ENCODE measurements at places on chromosomes 12 and 14.

DNA sequence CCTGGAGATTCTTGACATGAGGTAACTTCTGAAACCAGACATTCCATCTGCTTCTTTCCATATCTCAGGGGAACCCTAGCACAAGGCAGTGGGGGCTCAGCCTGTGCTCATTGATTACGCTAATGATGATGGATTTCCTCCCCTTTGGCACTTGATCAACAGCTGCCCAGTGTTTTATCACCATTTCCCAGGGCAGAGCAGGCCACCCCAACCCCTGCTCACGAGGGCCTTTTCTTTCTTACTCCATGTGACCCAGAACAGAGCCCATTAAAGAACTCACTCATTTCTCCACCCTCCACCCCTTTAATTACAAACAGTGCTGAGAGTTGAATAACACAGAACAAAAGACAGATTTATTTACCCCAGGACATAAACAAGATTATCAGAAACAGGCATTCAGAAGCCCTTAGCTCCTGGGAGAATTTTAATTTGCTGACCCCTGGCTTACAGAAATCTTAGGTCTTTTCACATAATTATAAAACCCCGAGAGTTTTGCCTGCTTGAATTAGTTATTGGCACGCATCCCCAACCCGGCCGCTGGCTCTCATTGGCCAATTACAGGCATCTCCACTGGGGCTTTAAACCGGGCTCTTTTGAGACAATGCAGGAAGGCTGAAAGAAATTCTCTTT is 32.0 kb upstream of the CCDC60 start:
- H3K27ac ChIP-seq = peak overlapping the region; percentile 70
- H3K36me3 ChIP-seq = no peaks in the 10 kb centered on the region
- peak; percentile 87 for DNase-seq
- H3K4me1 ChIP-seq = peaks cover 32% of the 10 kb centered on the region
- H3K27me3 ChIP-seq = no peaks in the 10 kb centered on the region

- H3K4me1 ChIP-seq = no peaks in the 10 kb centered on the region
- H3K27me3 ChIP-seq = no peaks in the 10 kb centered on the region
- no peaks in the 10 kb centered on the region for H3K36me3 ChIP-seq
- H3K4me3 ChIP-seq = no peak overlapping the region
- no peak overlapping the region for H3K27ac ChIP-seq
These were observed 17.3 kb upstream of the TMPRSS12 start for GRCh38 chr12:50825372-50825838.

DNA sequence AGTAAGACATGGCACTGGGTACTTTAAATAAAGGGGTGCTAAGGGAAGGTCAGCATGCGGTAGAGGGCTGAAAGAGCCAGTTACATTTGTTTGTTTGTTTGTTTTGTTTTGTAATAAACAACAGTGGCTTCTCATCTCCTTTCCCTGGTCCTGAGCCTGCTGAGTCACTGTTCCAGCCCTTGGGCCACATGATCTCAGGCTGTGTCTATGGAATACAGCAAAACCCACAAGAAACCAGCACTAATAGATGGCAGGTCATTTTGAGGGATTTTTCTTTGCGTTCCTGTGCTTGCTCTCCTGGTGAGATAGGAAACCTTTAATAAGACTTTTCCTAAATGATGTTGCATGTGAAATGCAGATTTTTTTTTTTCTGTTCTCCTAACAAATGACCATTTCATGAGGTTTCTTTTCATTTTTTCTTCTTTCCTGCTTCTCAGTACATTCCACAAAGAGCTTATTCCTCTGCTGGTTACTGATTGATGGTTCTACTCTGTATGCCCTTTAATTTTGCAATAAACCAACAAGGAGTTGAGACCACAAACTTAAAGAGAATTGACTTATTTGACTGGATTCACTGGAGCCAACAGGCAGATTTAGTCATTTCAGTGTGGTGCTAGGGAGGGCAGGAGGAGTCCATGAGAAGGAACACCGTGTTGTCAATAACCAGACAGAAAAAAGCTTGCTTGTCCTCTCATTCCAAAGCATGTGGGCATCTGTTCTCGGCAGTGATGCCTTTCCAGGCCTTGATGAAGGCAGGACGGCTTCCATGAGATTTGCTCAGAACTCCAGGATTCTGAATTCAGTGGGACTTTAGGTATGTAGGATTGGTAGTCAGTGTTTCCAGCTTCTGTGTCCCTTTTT is 459.2 kb downstream of the RAD51B start:
- H3K4me1 ChIP-seq = peaks cover 23% of the 10 kb centered on the region
- H3K27ac ChIP-seq = no peak overlapping the region
- no peaks in the 10 kb centered on the region for H3K36me3 ChIP-seq
- H3K4me3 ChIP-seq = no peak overlapping the region
- DNase-seq = no peak

- H3K4me3 ChIP-seq = no peak overlapping the region
- no peak for DNase-seq
- no peaks in the 10 kb centered on the region for H3K4me1 ChIP-seq
- H3K27ac ChIP-seq = no peak overlapping the region
- H3K27me3 ChIP-seq = peaks cover 2% of the 10 kb centered on the region
- H3K36me3 ChIP-seq = no peaks in the 10 kb centered on the region
These were observed 14.2 kb upstream of the ANKRD9 start for GRCh38 chr14:102523569-102524450.

GRCh38 chr12:68364893-68365725 is 32.9 kb upstream of the MDM1 start:
- H3K27me3 ChIP-seq = no peaks in the 10 kb centered on the region
- peak overlapping the region; percentile 4 for H3K4me3 ChIP-seq
- peaks cover 8% of the 10 kb centered on the region for H3K4me1 ChIP-seq

DNA sequence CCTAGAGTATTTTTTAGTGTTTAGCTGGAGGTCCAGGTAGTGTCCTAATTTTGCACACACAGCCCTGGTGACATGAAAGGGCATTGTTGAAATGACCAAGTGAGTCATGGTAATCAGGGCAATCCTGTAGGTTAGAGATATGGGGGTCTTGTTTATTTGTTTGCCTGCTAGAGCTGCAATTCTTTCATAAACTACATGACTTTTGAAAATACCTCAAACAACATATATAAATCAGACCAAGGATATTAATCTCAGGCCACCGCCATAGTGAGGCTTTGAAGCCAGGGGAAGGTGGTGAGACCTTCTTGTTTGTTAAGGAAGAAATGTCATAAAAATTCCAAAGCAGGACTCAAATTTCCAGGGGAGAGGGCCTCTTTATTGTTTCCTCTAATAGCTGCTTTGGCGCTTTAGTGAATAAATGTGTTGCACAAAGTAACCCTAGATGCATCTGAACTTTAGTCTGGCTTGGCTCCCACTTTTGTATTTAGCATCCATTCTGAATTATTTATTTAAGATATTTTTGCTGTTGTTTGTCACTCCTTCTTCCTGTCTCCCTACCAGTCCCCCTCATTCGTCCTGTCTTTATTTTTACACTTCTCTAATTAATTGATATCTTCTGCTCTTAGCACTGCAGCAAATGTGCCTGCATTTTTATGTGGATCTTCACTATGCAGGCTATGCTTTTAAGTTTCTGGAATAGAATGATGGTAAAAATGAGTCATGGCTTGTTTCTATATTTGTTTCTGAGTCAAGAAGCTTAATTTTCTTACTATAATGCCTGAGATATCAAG is 430.3 kb downstream of the RAD51B start:
- DNase-seq = no peak
- H3K4me1 ChIP-seq = peaks cover 73% of the 10 kb centered on the region
- no peak overlapping the region for H3K4me3 ChIP-seq
- H3K27me3 ChIP-seq = no peaks in the 10 kb centered on the region
- no peak overlapping the region for H3K27ac ChIP-seq
- no peaks in the 10 kb centered on the region for H3K36me3 ChIP-seq

GRCh38 chr14:103206836-103207387 is 83.7 kb downstream of the TNFAIP2 start:
- H3K27ac ChIP-seq = no peak overlapping the region
- peaks cover 45% of the 10 kb centered on the region for H3K27me3 ChIP-seq
- peak overlapping the region; percentile 57 for H3K4me3 ChIP-seq
- no peaks in the 10 kb centered on the region for H3K4me1 ChIP-seq

- no peak overlapping the region for H3K4me3 ChIP-seq
- no peaks in the 10 kb centered on the region for H3K27me3 ChIP-seq
- H3K36me3 ChIP-seq = no peaks in the 10 kb centered on the region
- no peaks in the 10 kb centered on the region for H3K4me1 ChIP-seq
- H3K27ac ChIP-seq = no peak overlapping the region
These were observed 18.5 kb upstream of the DHRS7 start for GRCh38 chr14:60183741-60184140.

- H3K4me3 ChIP-seq = no peak overlapping the region
- H3K36me3 ChIP-seq = no peaks in the 10 kb centered on the region
- no peak for DNase-seq
- H3K27ac ChIP-seq = no peak overlapping the region
- peaks cover 11% of the 10 kb centered on the region for H3K4me1 ChIP-seq
These were observed 1.2 kb upstream of the PTGER2 start for GRCh38 chr14:52312931-52313355.

DNA sequence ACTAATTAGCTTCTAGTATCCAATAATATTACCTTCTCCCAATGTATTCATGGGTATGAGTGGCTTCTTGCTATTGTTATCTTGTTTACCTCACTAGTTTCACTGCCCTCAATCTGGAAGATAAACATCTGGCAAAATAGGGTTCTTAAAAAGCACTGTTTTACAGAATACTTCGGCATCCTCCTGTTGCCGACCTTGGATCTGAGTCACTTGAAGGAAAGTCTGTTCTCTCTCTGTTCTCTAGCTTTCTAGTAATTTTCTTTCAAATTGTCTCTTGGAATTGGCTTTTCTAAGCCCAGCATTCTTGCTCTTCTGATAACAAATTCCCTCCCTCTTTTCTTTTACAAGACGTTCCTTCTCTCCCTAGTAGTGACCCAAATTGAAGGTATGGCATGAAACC is 189.5 kb downstream of the KITLG start:
- no peak overlapping the region for H3K4me3 ChIP-seq
- H3K4me1 ChIP-seq = no peaks in the 10 kb centered on the region
- no peak for DNase-seq
- no peak overlapping the region for H3K27ac ChIP-seq
- no peaks in the 10 kb centered on the region for H3K27me3 ChIP-seq

DNA sequence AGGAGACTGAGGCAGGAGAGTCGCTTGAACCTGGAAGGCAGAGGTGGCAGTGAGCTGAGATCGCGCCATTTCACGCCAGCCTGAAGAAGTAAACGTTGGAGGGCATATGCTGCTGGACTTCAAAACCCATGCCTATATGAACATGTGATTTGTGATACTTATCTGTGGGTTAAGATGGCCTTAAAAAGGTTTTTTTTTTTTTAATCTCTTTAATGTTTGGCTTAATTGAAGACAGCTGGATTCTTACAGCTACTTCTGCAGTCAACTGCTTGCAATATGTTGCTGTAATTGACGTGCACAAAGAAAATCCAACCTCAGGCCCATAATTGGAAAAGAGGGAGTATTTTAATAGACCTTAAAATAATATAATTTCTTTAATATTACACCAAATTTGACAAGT is 1.5 kb upstream of the B3GNT4 start:
- no peak overlapping the region for H3K27ac ChIP-seq
- no peak for DNase-seq
- H3K27me3 ChIP-seq = peaks cover 54% of the 10 kb centered on the region
- H3K36me3 ChIP-seq = no peaks in the 10 kb centered on the region
- no peak overlapping the region for H3K4me3 ChIP-seq
- H3K4me1 ChIP-seq = peaks cover 3% of the 10 kb centered on the region

DNA sequence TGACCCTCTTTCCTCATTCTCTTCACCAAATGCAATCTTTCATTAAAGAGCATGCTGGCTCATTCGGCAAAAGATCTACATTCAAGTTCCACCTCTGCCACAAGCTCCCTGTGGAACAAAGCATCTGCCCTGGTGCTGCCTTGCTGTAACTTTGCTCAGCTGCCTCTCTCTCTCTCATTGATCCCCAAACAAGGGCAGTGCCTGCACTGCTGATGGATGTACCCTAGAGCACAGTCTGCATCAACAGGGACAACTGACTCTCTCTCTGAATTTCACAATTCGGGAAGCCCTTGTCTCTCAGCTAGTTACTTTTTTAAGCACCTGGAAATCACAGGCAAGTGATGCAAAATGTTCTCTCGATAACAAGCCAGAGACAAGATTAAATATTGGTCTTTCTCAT is 174.0 kb upstream of the DIO2 start:
- peak; percentile 16 for DNase-seq
- no peak overlapping the region for H3K27ac ChIP-seq
- no peaks in the 10 kb centered on the region for H3K36me3 ChIP-seq

DNA sequence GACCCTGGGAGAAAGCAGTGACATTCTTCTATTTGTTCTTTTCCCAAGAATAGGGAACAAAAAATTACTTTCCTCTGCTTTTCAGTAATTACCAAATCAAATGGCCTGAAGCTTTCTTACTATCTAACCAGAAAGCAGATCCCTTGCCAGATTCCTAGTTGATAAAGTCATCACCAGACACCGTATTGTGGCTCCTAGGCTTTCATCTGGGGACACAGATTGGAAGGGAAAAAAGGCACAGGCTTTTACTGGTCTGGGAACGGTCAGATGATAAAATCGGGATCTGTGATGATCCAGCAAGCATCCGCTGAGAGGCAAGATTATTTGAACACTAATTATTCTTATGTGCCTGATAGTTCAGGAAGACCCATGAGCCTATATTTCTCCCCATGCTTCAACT is 79.1 kb upstream of the BCL2L14 start:
- H3K4me1 ChIP-seq = no peaks in the 10 kb centered on the region
- no peak for DNase-seq
- no peaks in the 10 kb centered on the region for H3K27me3 ChIP-seq
- no peak overlapping the region for H3K4me3 ChIP-seq
- H3K36me3 ChIP-seq = no peaks in the 10 kb centered on the region

- no peaks in the 10 kb centered on the region for H3K36me3 ChIP-seq
- H3K27me3 ChIP-seq = no peaks in the 10 kb centered on the region
- no peak overlapping the region for H3K27ac ChIP-seq
- no peak overlapping the region for H3K4me3 ChIP-seq
These were observed 38.3 kb upstream of the DYNC1H1 start for GRCh38 chr14:101926085-101926484.

- no peak overlapping the region for H3K4me3 ChIP-seq
- H3K36me3 ChIP-seq = no peaks in the 10 kb centered on the region
- no peak overlapping the region for H3K27ac ChIP-seq
- no peaks in the 10 kb centered on the region for H3K27me3 ChIP-seq
These were observed 122.4 kb upstream of the AMIGO2 start for GRCh38 chr12:47202176-47202575.

GRCh38 chr12:89225401-89225800 is 126.9 kb downstream of the DUSP6 start:
- no peaks in the 10 kb centered on the region for H3K36me3 ChIP-seq
- no peak overlapping the region for H3K27ac ChIP-seq
- H3K4me3 ChIP-seq = no peak overlapping the region
- H3K4me1 ChIP-seq = peaks cover 30% of the 10 kb centered on the region
- H3K27me3 ChIP-seq = no peaks in the 10 kb centered on the region

GRCh38 chr14:45970621-45971020 is 681.0 kb downstream of the RPL10L start:
- H3K27me3 ChIP-seq = no peaks in the 10 kb centered on the region
- no peaks in the 10 kb centered on the region for H3K36me3 ChIP-seq
- H3K4me1 ChIP-seq = no peaks in the 10 kb centered on the region
- DNase-seq = no peak
- H3K27ac ChIP-seq = no peak overlapping the region
- no peak overlapping the region for H3K4me3 ChIP-seq

- peaks cover 100% of the 10 kb centered on the region for H3K27me3 ChIP-seq
- peaks cover 51% of the 10 kb centered on the region for H3K4me1 ChIP-seq
- DNase-seq = peak; percentile 81
- no peaks in the 10 kb centered on the region for H3K36me3 ChIP-seq
- peak overlapping the region; percentile 49 for H3K4me3 ChIP-seq
These were observed 4.2 kb downstream of the RFX4 start for GRCh38 chr12:106586803-106587684.

GRCh38 chr12:121285856-121286255 is 10.7 kb downstream of the CAMKK2 start:
- H3K4me1 ChIP-seq = peaks cover 6% of the 10 kb centered on the region
- no peak overlapping the region for H3K4me3 ChIP-seq
- no peak for DNase-seq
- no peaks in the 10 kb centered on the region for H3K36me3 ChIP-seq

Data from neural progenitor cell (in vitro differentiated cells).